Effector memory CD4-positive, alpha-beta T cell (primary cell): ENCODE measurements at places on chromosomes 4 and X.

- no peak for DNase-seq
Measured at GRCh38 chr4:14631806-14632440, 370.4 kb upstream of the CPEB2 start.

GRCh38 chrX:122219226-122219625, 964.9 kb upstream of the GRIA3 start:
- no peak for DNase-seq

- DNase-seq: no peak
Measured at GRCh38 chr4:142405695-142406498, 440.2 kb downstream of the INPP4B start.

- no peak for DNase-seq
Measured at GRCh38 chr4:103018391-103019307, 856 bp downstream of the SLC9B1 start.

DNA sequence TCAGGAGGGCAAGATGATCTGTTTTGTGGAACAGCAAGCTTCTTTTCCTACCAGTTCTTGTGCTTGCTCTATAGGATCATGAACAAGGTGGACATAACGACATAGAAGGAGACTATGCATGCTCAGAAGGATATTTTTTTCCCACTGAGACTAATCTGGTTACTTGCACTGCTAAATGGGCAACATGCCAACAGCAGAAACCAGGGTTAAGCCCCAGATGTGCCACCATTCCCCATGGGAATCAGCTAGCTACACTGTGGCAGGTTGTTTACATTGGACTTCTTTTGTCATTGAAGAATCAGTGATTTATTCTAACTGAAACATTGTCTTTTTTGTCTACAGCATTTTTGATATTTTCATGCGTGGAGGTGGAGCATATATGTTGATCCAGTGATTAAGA, 165.6 kb downstream of the C4orf33 start:
- no peak for DNase-seq

GRCh38 chrX:151982222-151982621, 7.7 kb upstream of the GABRE start:
- DNase-seq: no peak

GRCh38 chr4:158327525-158327924, 117.2 kb downstream of the TMEM144 start:
- no peak for DNase-seq

- DNase-seq: no peak
Measured at GRCh38 chrX:44400588-44400987, 57.1 kb upstream of the EFHC2 start.

DNA sequence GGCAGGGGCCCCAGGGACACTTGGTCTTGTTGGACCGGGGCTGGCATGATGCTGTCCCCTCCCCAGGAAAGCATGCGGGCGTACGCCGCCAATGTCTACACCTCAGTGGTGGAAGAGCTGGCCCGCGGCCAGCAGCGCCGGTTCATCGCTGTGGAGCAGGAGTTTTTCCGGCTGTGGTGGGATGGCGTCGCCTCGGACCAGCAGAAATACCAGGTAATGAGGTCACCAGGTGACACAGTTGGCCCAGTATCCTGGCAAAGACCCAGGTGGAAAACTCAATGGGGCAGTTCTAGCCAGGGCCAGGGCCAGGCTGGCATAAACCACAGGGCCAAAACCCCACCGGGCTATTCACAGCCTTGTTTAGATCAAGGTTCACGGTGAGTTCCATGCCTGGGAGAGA, 1.5 kb downstream of the MAN2B2 start:
- DNase-seq: no peak

DNA sequence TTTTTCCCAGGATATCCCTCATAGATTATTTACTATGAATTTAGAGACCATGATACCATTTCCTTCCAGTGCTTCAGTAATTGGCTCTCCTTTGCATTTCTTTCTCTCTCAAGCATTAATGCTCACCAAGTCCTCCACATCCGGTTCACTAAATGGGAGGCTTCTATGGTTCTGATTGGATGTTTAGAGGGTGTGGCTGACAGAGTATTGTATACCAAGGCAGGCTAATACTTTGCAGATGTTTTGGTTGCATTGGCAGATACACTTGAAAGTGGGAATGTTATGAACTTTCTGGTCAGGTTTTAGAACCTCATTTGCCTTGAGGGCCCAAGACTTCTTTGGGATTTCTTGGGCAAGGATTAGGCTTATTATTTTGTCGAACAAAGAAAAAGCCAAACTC, 24.2 kb downstream of the CBLL2 start:
- no peak for DNase-seq

DNA sequence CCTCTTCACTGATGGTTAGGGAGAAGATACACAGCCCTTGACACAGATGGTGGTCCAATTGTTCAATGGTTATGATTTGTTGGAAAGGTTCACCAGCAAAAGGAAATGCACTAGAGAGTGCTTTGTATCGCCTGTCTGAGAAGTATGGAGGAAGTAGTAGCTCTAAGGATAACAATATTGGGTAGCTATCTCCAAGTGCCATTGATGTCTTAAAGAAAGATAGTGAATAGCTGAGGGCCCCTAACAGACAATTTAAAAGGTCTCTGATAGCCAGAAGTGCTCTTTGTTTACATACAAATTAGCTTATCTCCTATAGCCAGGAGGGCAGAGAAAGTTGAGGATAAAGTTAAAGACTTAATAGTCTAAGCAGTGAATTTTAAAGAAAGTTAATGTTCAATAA, 33.9 kb upstream of the BLTP1 start:
- DNase-seq: no peak

- peak; percentile 37 for DNase-seq
Measured at GRCh38 chr4:152063621-152064240, 302.9 kb upstream of the GATB start.

DNA sequence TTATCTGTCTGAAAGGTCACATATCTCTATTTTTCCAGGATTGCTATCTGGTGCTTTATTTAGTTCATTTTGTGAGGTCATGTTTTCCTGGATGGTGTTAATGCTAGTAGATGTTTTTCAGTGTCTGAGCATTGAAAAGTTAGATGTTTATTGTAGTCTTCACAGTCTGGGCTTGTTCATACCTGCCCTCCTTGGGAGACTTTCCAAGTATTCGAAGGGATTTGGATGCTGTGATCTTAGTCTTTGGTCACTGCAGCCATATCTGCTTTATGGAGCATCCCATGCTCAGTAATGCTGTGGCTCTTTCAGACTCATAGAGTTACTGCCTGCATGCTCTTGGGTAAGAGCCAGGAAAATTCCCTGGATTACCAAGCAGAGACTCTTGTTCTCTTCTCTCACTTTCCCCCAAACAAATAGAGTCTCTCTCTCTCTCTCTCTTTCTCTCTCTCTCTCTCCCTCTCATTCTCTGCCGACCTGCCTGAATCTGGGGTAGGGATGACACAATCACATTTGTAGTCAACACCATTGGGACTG, 130.0 kb downstream of the AR start:
- no peak for DNase-seq

GRCh38 chr4:27066591-27066990, 205.9 kb downstream of the STIM2 start:
- no peak for DNase-seq

DNA sequence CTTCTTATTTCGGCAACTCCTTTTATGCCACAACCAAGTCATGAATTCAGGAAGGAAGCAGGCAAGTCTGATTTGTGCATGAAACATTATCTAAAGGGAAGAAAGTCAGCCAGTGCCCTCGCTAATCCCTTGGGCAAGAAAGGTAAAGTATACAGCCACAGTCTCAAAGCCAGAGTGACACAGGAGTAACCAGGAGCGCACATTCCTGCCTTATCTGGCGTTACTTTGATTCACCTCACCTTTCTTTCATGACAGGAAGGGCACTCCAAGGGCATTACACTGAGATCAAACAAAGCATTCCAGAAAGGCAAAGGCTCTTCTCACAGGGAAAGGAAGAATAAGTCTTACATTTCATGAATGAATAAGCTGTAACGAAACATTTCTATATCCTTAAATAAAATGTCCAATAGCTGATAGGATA, 38.8 kb downstream of the FAT1 start:
- DNase-seq: no peak

- no peak for DNase-seq
Measured at GRCh38 chr4:28686618-28687017, 1826.0 kb downstream of the STIM2 start.
